ENCODE measurements at places on chromosomes 7 and 10.

DNA sequence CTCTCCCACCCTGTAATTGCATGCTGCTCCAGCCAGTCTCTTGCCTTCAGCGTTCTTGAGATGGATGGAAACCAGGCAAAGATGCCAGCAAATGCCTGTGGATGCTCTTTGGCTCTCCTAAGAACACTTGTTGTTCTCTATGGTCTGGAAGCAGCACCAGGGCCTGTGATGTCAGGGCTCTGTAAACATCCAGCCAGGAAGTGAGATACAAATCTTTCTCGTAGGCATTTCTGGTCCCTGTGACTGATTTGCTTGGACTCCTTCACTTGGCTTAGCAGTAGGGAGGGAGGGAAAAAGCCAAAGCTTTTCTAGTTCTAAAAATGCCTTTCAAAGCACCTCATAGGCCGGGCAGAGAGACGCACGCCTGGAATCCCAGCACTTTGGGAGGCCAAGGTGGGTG, 201.3 kb downstream of the REEP3 start:
- DNase-seq, result no peak

- no peak for DNase-seq
Observed at GRCh38 chr7:133124974-133125373, 43.1 kb upstream of the CHCHD3 start.

GRCh38 chr7:139721417-139721816, 56.4 kb downstream of the HIPK2 start:
- DNase-seq, result no peak

DNA sequence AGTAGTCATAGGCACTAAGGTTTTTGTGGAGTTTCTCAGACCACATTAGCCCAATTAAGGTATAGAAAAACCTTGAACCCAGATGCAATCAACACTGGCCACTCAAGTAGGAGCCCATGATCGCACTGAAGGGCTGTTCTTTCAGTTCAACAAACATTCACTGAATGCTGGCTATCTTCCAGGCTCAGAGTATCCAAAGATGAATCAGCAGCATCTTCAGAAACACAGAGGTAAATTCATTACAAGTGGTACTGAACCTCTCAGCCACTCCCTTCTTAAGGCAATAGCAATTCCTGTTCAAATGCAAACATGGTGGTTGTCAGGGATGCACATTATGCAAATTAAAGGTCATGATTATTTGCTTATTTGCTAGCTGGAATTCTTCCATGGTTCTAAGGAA, 17.1 kb downstream of the KCNK18 start:
- no peak for DNase-seq

- DNase-seq, result no peak
Observed at GRCh38 chr10:75048669-75049098, 62.8 kb upstream of the SAMD8 start.

DNA sequence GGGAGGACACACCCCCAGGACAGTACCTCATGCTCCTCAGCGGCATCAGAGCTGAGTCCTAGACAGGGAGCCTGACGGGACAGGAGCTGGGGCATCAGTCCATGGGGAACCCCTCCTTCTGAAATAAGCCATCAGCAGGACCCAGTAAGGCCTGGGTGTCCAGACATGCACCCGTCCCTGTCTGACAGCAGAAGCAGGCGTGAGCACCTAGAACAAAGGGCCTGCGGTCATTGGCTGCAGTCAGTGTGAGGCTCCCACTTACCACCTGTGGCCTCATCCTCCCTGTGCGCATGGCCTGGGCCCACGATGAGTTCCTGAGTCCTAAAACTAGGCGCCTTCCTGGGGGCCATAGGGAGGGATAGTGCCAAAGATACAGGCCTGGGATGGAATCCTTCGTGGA, 484.7 kb downstream of the PTPRN2 start:
- no peak for DNase-seq

DNA sequence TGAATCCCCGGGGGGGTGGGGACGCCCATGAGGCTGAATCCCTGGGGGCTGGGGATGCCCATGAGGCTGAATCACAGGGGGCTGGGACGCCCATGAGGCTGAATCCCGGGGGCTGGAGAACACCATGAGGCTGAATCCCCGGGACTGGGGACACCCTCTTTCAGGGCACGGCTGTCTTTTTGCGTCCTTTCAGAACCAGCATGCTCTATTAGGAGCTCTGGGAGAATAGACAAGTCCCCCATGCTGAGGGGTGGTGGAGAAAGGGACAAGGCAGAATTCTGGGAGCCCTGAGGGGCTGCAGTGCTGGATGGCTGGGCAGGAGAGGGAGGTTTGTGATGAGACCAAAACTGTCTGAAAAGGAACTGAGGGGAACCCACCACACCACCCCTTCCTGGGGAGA, 257.3 kb upstream of the TCERG1L start:
- no peak for DNase-seq

DNA sequence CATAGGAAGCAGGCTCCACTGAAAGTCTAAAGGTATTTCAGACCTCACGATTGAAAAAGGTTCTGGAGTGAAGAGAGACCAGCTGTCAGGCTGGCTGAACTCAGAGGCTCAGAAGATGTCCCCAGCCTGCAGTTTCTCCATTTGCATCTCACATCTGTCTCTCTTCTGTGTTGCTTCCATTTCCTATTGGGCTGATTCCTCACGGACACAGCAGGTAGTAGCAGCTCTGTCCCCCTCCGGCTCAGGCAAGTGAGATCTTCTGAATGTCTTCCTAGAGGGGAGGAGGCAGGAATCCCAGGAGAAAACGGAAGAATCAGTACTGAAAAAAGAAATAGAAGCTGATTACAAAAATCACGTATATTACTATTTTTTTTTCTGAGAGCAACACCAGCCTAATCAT, 274.1 kb upstream of the COBL start:
- no peak for DNase-seq

GRCh38 chr7:38438970-38439369, 165.5 kb upstream of the TARP start:
- DNase-seq, result no peak

DNA sequence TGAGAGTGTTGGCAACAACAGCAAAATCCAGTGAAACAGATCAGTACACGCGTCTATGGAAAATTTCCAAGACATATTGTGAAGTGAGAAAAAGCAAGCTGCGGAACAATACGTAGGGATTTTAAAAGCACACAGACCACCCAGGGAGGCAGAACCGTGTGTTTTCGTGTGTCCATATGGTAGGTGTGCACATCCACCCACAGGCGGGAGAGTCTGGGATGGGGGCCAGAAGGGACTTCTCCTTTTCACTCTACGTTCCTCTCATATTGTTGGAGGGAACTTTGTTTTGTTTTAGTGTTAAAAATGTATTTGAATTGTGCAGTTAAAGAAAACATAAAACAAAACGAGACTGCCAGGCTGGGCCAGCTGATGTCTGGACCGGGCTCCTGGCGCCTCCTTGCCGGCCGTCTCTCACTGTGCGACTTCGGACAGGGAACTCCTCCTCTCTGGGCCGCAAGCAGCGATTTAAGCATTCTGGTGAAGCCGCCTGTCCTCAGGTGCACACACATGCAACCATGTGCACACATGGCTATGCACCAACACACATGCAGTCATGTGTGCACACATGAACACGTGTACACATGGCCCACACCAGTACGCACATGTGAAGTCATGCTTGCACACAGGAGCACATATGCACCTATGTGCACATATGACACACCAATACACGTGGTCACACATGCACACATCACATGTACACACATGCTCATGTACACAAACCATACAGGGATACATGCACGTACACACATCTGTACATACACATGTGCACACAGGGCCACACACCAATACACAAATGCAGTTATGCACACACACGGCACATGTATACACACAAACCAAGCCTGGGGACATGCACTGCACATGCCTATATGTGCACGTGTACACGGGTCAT, 141.1 kb downstream of the ELFN1 start:
- no peak for DNase-seq

DNA sequence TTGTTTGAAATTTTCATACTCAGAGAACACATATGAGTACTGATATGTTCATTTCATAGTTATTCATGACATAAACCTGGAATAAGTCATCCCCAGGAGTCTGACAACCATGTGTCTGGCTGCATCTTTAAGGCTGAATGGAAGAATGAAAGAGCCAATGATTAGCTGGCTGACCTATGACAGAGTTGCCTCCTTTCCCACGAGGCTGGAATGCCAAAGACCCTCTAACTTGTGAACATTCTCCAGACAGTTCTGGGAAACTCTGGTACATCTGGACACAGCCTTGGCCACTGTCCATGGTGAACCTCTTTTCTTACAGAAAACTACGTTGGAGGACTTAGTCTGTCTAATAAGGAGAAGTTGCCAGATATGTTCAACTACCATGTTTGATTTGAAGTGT, 380.8 kb upstream of the MKI67 start:
- no peak for DNase-seq

- no peak for DNase-seq
Observed at GRCh38 chr10:1504940-1505339, 232.4 kb downstream of the ADARB2 start.

GRCh38 chr7:116228241-116228640, 17.9 kb downstream of the TES start:
- DNase-seq, result no peak

- no peak for DNase-seq
Observed at GRCh38 chr10:95221124-95221523, 27.1 kb downstream of the ACSM6 start.

DNA sequence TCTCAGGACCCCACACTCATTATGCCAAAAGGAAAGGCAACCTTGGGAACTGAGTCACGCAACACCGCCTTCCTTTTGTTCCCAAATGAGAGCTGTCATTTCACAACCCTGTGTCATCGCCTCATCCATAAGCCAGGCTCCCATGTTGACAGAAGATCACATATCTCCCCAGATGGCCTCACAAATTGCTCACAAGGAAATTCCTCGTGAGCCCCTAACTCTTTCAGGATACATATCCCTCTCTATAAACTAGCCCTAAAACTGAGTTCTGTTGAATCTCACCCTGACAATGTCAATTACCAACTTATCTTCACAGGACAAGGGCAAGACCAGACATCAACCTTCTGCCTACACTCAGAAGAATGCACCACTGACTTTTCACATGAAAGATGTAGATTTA, 22.6 kb downstream of the CCDC3 start:
- no peak for DNase-seq

- DNase-seq, result no peak
Observed at GRCh38 chr10:76491216-76491615, 1059.8 kb downstream of the LRMDA start.

- no peak for DNase-seq
Observed at GRCh38 chr7:157972914-157973313, 614.7 kb downstream of the PTPRN2 start.

GRCh38 chr7:41886262-41886900, 183.5 kb upstream of the INHBA start:
- DNase-seq, result no peak

DNA sequence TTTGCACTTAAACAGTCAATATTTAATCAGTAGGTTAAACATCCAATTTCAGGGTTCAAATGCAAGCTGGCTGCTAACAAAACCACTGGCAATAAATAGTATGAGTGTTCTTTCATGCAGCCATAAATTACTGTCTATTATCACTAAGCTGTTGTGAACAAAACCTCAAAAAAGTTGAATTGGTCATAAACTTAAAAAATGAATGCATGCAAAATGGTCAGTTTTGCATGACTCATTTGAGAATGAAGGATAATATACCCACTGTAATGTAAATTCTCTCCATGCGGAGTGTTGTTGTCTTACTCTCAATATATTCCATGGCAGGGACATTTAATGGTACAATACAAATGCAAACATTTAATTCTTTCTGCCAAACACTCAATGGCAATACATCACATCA, 226.4 kb downstream of the MAGI2 start:
- no peak for DNase-seq

DNA sequence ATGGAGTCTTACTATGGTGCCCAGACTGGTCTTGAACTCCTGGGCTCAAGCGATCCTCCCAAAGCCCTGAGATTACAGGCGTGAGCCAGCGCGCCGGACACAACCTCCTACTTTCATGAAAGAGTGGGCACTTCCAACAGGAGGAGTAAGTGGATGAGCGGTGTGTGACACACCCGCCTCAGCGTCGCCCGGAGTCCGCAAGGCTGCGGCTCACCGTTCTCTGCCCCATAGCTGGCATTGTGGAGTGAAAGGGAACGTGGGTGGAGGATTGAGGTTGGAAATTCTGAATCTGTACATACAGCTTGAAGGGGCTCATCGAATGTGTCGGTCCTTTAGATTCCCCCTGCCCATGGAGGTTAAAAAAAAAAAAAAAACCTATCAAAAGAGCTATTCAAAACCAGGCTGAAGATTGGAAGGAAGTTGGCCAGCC, 524 bp upstream of the PRXL2A start:
- no peak for DNase-seq

- no peak for DNase-seq
Observed at GRCh38 chr7:7131273-7131672, 51.1 kb upstream of the C1GALT1 start.

DNA sequence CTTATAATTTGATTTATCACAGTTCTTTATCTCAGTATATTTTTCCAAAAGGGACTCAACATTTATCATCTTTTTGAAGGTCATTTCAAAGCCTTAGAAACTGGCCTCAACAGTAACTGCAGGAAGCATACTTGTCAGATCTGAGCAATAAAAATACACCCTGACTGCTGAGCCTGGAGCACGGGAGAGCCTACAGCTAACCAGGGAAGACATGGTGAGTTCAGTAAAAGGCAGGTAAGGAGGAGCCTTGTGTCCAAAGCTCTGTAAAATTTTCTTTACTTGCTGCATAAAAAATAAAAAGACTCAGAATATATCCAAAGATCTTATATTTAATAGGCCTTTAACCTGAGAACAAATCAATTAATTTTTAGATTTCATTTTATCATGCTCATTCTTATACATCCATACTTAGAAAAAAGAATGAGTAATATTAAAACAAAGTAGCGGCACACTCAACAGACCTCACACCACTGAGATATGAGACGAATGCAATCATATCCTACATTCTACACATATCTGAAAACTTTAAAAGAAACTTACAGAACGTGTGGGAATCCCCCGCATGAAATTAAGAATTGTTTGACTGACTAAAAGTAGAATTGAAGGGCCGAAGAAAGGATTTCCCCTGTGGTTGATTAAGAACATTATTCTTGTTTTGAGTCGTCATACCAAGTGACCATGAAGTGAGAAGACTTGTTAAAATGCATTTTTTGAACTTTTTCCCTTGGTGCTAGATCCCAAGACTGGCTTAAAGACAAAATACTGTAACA, 296.4 kb upstream of the MKLN1 start:
- DNase-seq, result no peak

All from activated B cell treated with CpG ODN at 0.5 μM for 24 hours (primary cell).